ENCODE measurements at places on chromosomes 6 and 20.

DNA sequence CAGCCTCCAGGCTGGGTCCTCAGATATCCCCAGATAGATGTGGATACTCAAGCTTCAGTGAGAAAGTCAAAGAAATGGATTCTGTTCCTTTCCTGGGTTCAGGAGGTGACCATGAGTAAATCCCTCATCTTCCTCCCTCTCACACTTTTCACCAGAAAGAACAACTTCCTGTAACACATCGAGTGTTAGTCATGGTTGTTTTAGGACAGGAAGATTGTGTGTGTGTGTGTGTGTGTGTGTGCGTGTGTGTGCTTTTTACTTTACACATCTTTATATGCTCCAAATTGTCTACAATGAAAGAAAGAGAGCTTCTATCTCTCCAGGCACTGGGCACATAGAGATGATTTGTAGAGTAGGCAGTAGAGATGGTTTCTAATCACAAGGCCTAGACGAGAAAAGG is 139.9 kb downstream of the TBXT start:
- DNase-seq, result no peak

GRCh38 chr20:47981222-47981621 is 195.9 kb upstream of the SULF2 start:
- DNase-seq, result no peak

DNA sequence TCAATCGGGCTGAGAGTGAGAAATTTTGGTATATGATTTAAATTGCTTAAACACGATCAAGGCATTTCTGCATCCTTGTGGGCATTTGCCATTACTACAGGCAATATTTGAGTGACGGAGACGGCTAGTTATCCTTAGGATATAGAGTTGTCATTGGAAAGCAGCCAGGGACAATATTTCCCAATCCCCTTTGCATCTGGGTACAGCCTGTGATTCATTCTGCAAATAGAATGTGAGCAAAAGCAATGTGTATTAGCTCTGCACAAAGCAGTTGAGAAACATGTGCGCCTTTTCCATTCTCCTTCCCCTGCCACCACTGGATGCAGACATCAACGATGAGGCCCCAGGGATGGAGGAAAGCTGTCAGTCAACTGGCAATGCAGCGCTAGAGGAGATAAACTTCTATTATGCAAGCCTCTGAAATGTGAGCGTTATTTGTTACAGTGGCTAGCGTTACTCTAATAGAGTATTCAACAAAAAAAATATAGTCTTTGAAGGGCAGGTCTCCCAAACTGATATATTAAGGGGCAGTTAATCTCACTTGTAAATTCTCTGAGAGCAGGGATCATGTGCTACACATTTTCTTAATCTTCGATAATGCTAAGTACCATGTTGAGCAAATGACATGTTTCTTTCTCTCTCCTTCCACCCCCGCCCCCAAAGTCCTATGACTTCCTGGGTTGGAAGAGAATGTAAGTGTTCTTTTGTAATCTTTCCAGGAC is 37.1 kb upstream of the NCOA3 start:
- DNase-seq, result no peak

DNA sequence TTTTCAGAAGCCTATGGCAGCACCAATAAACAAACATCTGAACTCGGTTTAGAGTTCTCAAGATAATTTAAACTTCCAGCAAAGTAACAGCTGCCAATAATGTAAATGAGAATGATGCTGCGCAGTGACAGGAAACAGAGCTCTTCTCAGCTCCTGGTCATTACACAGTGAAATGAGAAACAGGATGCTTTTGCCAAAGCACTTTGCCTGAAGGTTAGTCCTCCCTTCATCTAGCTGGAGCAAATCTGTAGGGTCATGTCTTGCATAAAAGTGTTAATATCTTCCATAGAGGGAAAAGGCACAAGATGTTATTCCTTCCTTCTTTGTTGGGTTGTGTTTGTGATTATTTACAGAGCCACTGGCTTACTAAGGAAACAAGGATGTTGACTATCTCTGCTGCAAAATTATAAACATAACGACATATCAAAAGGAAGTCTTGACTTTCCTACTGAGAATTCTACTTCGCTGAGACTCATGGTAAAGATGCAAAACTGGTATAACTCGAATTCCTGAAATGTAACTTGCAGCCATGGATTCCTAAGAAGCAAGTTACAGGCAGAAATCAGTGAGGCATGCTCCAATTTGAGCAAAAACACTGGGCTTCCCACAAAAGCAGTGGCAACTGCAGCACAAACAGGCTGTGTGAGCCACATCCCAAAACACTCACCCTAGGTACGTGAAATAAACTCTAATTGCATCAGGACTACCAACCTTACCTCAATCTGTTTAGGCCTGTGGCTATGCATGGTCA is 102.5 kb upstream of the BEND6 start:
- DNase-seq, result no peak

DNA sequence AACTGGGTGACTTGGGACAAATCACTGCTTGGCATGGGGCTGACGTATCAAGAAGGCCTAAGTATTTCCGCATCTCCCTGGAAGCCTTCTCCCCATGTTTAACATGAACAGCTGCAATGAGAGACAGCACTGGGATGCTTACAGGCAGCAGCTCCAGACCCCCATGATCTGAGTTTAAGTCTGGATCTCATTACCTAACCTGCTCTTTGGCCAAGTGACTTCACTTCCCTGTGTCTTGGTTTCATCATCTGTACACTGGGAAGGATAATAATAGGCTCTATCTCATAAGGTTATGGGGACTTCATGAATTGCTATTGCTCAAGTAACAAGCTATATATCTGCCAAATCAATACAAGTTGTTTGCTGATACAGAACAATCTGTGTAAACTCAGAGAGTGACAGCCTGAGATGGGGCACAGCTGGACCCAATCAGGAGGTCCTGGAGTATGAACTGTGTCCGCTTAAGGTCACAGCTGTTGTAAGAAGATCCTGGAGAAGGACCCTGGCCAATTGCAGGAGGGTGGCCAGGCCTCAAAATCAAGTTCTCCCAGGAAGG is 56.0 kb downstream of the TGM2 start:
- no peak for DNase-seq

- DNase-seq, result no peak
Measured at GRCh38 chr6:167116109-167116837, 6.6 kb upstream of the CCR6 start.

- DNase-seq, result no peak
Measured at GRCh38 chr20:38875175-38875993, 50.8 kb upstream of the FAM83D start.
